ENCODE measurements at places on chromosomes 11 and 22.

- DNase-seq = no peak
Observed at GRCh38 chr11:64642871-64643255, 51.8 kb downstream of the SLC22A12 start.

- no peak for DNase-seq
Observed at GRCh38 chr11:73223998-73224730, 6.1 kb downstream of the P2RY2 start.

GRCh38 chr11:103683576-103683975, 352.9 kb upstream of the DDI1 start:
- no peak for DNase-seq

DNA sequence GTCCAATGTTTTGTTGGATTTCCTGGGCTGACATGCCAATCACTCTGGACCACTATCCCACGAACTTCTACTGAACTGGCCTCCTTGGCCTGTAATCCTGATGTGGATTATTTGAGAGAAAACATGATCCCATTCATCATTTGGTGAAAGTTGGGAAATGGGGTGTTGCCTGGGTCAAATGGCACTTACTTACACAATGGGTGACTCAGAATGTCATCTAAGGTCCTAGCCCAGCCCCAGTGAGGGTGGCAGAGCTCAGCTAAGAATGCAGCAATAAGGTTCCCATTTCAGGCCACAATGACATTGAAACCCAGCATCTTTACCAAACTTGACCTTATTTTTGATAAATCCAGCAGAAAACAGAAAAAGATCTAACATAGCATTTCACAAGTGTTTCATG, 8.0 kb upstream of the DSCAML1 start:
- no peak for DNase-seq
